ENCODE measurements at places on chromosomes 7 and 10.

- DNase-seq: no peak
Observed at GRCh38 chr10:130023454-130024230, 59.6 kb upstream of the EBF3 start.

- DNase-seq: no peak
Observed at GRCh38 chr10:60473557-60473956, 83.9 kb upstream of the ANK3 start.

- no peak for DNase-seq
Observed at GRCh38 chr10:132668048-132668394, 117.9 kb downstream of the NKX6-2 start.

DNA sequence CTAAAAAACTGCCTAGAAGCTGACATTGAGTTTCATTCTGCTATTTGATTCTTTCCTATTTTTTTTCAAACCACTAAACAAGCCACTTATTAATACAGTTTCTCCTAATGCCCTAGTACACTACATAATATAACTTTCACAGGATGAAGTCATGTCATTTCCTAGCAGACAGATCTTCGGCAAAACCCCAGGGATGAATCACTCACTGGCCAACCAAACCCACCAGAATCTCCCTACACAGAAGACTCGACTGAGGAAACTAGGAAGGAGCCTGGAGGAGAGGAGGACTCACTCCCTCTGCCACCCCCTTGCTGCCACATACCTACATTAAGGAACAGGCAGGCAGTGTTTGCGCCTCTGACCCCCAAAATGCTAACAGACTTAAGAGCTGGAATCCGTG lies 33.4 kb downstream of the XPNPEP1 start:
- no peak for DNase-seq

DNA sequence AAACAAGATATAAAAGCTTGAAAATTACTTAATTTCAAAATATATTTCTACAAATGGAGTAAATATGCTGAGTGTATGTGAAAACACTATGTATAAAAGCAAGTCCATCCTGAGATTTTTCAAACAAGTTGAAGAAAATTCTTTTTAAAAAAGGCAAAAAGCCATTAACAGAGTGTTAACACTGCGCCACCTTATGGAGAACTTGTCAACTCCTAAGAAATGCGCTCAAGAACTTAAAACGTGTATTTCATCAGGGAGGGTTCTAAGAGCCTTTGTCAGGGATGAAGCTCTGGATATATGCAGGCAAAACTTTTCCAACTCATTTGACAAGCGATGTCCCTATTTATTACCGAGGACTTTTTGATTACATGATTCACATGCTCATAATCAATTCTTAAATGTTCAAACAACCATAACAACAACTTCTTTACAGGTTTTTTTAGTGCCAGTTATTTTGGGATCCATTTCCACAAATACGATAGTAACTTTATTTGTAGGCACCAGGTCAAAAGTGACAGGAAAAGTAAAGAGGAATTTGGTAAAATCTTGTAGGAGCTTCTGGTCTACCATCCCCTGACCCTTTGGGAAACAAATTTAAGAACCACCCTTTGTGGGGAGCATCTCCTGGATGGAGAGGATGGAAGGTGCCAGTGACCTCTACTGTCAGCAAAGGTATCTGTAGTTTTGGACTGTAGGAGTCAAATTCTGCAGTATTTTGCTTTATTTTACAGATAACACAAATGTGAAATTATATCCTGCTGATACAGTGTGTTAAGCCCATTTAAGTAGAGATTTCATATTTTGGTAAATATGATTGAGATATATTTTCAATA lies 23.2 kb downstream of the CALCR start:
- no peak for DNase-seq

DNA sequence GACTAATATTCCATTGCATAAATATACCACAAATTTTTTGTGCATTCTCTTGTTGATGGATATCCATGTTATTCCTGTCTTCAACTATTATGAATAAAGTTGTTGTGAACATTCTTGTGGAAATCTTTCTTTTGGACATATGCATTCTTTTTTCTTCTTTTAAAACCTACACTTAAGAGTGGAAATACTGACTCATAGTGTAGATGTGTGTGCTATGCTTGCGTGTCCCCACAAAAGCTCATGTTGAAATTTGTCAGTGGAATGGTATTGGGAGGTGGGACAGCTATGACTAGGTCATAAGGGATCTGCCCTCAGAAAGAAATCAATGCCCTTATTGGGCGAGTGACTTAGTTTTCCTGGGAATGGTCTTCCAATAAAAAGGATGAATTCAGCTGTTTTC lies 203.6 kb upstream of the PRSS58 start:
- DNase-seq: no peak

DNA sequence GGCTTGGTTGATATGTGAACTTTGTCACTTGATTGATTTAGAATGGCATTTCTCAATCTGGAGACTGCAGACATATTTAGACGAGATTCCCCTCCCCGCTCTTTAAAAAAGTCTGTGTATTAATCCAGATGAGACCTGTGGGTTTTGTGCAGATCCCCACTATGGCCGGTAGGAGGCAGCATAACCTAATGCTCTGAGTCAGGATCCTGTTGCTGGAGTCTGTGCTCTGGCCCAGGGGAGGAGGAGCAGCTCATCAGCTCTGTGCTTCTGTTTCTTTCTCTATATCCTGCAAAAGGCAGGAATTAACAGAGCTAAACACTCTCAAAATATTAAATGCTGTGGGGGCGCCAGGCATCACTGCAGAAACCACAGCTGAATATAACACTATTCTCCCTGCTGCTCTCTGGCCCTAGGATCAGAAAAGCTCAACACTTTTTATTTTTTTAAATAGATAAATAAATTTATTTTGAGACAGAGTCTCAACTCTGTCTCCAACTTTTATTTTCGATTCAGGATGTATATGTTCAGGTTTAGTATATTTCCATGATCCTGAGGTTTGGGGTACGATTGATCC lies 23.9 kb upstream of the SEPHS1 start:
- DNase-seq: peak; percentile 81

GRCh38 chr10:2011106-2011716 lies 273.9 kb upstream of the ADARB2 start:
- no peak for DNase-seq

DNA sequence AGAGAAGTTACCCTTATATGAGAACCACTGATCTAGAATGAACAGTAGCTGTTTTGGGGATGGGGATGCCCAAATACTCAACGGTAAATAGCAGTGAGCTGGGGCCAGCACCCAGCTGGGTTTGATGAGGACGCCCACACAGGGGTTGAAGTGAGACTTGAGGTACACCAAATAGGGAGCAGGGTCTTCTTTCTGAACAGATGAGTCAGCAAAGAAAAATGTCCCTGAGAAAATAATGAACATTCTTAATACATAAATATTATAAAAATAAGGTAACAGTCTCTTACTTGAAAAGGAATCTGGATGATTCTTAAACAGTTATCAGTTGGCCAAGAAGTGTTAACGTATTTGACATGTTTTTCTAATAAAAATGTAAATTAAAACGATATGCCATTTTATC lies 2.0 kb downstream of the PRSS37 start:
- no peak for DNase-seq

DNA sequence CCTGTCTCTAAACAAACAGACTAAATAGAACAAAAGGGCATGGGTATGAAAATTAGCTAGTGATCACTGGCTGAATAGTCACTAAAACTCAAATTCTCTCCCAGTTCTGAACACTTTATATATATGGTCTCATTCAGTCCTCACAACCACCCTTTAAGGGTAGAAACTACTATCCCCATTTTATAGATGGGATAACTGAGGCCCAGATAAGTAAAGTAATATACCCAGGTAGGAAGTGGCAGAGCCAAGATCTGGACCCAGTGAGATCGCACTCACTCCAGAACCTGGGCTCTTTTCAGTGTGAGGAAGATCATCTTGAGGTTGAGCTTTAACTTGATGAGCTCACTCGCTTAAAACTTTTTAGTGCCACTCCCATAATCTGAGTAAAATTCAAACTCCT lies 4.5 kb downstream of the PSTK start:
- no peak for DNase-seq

DNA sequence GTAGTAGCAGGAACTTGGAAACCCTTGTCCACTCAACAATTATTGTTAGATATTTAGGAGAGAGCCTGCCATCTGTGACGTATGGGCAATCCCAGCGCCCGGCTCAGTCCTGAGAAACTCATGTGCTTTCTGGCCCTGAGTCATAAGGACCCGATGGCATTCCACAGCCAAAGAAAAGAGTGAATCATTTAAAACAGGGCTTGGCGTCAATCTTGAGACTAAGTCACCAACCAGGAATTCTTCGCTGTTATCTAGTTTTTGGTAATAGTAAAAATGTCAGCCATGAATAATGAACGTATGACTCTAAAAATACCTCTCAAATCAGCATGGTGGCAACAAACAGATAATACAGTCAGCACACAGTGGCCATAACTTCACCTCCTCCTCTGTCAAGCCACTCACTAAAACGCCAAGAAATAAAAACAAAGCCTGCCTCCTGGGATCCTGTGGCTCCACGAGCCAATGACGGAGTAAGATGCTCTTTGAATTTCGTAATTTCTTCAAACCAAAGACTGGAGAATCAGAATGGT lies 140.8 kb downstream of the ADAM12 start:
- DNase-seq: no peak

- no peak for DNase-seq
Observed at GRCh38 chr7:99028261-99028973, 115.5 kb downstream of the SMURF1 start.

DNA sequence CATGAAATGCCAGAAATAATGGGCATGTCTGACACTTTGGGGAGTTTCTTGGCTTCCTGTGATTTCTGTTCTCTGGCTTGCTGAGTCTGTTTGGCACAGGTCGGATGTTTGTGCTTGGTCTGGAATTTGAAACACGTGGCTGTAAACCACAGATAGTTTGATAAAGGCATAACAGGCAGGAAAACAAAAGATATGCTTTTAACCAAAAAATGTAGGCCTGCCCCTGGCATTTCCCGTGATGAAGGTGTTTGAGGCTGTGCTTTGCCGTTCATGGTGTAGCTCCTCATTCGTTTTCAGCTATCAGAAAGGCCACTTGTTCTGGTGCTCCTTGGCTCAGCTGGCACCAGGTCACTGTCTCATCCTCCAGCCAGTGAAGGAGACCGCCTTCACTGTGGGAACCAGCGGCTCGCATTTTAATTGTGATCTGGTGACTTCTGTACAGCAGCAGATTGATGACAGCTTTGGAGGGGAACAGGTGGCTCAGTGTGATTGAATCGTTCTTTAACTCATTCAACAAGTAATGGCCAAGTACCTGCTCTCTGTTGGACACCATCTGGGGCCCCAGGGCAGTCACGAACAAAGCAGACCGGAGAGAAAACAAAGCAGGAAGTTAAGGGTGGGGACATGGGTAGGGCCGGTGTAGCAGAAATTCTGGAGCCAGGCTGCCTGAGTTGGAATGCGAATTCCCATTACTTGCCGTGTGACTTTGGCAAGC lies 111.5 kb downstream of the CCNY start:
- peak; percentile 33 for DNase-seq

DNA sequence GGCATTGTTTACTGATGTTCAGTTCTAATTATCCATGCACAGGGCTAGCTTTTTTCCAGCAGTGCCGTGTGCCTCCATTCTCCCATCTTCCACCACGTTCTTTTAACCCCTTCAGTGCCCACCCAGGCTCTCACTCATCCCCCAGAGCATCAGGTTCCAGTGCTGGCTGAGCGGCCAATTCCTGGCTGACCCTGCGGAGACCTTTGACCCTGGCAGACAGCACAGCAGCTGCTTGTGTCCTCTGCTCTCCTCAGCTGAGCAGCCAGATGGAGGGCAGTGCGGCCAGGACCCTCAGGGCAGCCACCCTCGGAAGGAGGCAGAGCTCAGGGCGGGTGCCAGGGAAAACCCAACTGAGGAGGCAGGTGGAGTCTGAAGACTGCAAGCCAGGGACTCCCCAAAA lies 48.4 kb downstream of the ZNF503 start:
- DNase-seq: no peak

DNA sequence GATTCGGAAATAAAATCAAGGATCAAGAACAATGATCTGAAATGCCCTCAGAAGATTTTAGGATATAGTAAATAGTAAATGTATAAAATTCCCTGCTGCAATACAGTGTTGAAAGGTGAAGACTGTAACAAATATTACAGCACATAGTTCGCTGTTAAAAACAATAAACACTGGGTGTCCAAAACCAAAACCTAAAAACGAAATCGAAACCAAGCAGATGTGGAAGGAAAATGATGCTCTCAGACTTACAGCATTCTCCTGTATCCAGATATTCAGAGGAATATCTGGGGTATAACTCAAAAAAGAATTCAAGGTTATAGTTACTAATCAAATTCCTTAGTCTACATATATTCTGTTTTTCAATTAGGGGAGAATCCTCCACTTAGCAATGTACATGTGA lies 708.1 kb upstream of the PCDH15 start:
- no peak for DNase-seq

DNA sequence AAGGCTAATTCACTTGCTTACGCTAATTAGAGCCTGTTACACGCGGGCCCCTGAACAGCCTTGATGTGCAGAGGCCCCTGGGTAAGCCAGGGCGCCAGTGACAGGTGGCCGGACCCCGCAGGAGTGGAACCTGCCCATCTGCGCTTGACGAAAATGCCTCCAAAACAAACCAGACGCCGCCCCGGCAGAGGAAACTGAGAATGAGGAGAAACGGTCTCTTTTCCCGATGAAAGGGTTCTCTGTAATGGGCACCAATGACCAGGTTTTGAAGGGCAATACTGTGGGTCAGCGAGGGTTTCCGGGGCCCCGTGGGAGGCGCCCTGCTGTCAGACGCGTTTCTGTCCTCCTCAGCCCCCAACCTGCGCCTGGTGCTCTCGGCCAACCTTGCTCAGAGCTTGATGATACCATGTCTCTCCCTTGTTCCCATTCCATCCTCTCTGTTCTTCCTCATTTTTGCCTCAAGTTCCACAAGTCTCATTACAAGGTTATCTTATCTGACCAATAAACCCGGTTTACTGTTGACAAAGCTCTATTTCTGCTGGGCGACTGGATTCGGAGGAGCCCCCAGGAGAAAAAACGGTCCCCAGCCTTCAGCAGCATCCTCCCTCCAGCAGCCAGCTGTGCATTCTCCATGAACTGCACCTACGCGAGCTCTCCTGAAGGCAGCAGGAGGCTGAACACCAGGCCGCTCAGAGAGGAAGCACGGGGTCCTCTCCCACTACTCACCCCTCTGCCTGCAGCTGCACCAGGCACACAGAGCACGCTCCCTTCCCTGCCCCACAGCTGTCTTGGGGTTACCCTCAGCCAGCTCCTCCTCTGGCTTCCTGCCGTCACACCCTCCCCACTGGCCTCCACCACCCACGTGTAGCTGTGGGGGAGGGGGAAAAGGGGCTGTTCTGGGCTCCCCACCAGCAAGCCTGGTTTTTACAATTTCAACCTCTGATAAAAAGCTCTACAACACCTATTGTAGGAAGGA lies 202.0 kb downstream of the MAD1L1 start:
- no peak for DNase-seq
